HepG2 (cell line): ENCODE measurements at places on chromosomes 11 and 22.

DNA sequence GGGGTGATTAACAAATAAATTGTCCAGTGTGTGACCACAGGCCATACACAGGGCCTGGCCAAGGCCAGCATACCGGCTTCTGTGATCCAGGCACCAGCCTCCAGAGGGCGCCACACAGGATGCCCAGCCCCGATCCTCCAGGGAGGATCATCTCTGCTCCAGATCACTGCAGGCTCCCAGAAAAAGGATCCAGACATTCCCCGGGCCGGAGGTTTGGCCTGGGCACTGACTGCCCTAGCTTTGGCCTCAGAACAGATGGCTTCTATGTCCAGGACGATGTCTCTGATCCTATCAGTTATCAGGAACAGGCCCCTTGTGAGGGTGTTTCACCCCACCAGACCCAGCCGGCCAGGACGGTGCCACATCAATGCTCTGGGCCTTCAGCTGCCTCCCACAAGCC lies 74.5 kb upstream of the LMO1 start:
- peak; percentile 18 for DNase-seq

GRCh38 chr11:124514131-124514530 lies 29.3 kb downstream of the OR8B12 start:
- no peak for DNase-seq

- DNase-seq, result no peak
These were observed 233.8 kb upstream of the UBASH3B start for GRCh38 chr11:122421702-122422101.

GRCh38 chr11:27205779-27206570 lies 157.0 kb downstream of the CCDC34 start:
- no peak for DNase-seq

DNA sequence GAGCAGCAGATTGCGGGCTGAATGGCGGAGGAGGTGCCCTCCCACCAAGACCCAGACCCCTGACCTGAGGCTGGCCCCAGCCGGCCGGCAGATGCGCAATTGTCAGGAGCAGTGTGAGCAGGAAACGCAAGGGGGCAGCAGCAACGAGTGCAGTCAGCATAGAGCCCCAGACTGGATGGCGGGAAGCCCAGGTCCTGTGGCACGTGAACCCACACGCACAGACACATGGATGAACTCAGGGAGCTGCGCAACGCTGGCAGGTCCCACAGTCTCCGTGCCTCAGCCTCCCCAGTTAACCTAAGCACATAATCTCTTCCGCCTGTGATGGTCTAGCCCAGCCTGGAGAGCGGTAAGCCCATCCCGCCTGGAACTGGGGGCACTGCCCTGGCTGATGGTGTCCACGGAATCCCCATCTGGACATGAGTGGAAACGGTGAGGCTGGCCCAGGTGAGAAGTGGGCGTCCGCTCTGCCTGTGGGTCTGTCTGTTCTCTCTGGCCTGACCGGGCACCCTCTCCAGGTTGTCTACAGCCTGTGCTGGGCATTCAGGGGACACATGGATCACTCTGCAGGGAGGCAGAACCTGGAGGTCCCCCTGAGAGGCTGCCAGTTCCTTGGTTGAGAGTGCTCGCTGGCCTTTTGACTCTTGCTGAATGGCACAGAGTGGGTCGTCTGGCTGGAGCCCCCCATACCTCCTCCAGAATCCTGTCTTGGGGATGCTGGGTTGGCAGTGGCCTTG lies 626 bp upstream of the TBX10 start:
- DNase-seq, result peak; percentile 55

GRCh38 chr11:40716344-40717130 lies 742.9 kb downstream of the LRRC4C start:
- DNase-seq, result no peak

GRCh38 chr11:10051868-10052586 lies 242.0 kb downstream of the SBF2 start:
- no peak for DNase-seq

DNA sequence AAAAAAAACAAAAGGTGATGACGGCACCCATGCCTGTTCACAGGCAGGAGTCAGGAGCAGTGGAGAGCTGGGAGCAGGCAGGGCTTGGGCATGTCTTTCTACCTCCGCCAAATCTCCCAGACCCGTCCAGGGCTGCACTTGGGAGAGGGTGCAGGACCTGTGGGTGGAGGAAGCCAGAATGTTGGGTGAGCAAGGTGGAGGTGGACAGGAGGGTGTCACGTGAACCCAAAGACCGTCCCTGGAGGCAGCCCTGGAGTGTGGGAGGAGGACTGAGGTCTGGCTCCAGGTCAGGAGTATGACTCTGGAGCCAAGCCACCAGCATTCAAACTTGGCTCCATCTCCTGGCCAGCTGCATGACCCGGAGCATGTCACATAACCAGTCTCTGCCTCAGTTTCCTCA lies 26.6 kb upstream of the RELT start:
- DNase-seq, result no peak

DNA sequence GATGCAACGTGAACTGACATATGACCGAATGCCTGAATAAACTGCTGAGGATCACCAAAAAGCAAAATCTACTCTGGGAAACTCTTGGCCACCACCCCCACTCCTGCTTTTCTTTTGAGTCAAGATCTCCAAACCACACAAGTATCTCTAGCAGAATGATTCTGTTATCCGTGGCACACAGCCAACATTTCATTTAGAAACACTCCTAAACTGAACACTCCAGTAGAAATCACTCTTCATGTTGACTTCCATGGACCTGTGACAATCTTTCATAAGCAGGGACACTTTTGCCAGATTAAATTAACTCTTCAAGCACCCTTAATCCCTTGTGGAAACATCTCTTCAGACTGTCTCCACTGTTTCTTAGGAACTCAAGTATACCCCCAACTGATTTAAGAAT lies 44.4 kb downstream of the VSIG10L2 start:
- DNase-seq, result no peak

DNA sequence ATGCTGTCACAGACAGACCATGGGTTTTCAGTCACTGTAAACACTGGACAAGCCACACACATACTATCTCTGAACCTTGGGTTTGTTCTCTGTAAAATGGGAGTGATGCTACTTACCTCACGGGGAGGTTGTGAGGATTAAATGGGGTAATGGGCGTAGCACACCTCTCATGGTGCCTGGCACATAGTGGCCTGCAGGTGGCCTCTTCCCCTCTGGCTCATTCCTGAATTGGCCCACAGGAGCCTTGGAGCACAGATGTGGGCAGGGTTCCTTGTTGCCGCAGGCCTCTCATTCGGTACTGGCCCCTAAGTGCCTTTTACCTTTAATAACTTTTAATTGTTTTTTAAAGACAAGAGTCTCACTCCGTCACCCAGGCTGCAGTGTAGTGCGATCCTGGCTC lies 11.7 kb downstream of the MICAL2 start:
- DNase-seq, result peak; percentile 32

- DNase-seq, result no peak
These were observed 600 bp upstream of the RAB6A start for GRCh38 chr11:73761403-73761945.

DNA sequence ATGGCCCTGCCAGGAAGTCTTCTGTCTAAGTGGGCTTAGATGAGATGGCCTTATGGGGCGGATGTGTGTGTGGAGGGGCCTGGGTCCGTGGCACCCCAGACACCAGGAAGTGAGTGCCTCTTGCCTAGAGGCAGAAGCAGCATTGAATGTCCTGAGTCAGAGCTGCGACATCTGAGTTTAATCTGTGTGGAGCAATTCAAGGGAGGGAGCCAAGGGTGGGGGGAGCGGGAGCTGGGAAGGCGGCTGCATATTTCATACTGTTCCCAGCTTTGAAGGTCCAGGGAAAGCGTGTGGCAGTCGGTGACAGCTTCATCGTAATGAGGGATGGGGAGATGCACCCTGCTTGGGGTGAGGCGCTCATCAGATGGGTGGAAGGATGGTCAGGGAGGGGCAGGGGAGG lies 73.5 kb upstream of the THY1 start:
- no peak for DNase-seq

- DNase-seq, result no peak
These were observed 898 bp upstream of the ROBO3 start for GRCh38 chr11:124864176-124864891.

DNA sequence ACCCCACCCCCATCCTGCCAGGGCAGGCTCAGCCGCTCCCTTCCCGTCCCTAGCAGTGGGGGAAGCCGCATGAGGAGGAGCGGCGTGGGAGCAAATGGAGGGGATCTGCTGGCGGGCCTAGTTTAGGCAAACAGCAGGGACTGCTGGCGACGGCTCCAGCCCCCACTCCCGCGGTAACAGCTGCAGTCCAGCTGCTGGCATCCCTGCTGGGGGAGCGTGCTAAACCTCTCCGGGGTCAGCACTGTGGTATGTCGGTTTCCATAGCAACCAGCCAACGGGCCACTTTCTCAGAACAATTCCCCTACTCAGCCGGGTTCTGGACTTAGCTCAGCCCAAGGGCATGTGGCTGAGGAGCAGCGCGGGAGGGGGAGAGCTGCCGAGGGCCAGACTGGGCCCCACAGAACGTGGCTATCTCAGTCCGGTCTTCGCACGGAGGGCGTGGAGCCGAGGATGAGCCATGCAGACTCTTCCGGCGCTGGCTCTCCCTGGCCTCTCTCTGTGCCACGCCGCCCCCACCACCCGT lies 98.8 kb downstream of the PKNOX2 start:
- peak; percentile 69 for DNase-seq

GRCh38 chr11:113685654-113686359 lies 20.3 kb downstream of the TMPRSS5 start:
- DNase-seq, result no peak

- DNase-seq, result no peak
These were observed 97.7 kb downstream of the TEAD1 start for GRCh38 chr11:12771875-12772274.

DNA sequence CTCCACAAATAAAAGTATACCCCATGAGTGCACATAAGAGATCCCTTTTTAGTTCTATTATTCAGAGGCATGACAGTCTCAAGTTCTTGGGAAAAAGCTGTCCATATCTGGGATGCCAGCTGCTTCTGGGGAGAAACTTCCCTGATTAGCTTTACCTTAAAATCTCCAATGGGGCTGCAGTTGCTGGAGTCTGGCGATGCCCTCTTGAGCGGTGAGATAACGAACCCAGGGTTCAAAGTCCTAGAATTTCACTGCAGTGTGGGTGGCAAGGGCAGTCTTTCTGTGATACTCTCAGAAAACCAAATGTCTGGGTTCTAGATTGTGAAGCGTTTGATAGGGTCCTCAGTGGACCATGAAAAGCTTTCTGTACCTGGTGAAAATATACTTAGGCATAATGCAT lies 7.4 kb upstream of the PRR33 start:
- no peak for DNase-seq

DNA sequence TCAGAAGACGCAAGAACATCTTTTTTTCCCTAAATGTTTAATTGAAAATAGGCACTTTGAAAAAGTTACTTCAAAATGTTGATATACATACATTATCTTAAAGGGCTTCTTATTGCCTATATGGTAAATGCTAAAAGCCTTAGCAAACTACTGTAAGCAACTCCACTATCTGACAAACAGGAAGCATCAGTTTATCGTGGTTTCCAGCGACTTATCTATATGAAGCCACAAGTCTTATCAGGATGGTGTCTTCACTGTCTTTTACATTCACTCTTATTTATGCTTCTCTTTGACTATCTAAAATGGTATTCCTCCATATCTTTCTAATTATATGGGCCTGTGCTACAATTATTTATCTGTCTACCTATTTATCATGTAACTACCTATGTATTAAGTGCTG lies 2091.9 kb downstream of the LRRC4C start:
- no peak for DNase-seq

DNA sequence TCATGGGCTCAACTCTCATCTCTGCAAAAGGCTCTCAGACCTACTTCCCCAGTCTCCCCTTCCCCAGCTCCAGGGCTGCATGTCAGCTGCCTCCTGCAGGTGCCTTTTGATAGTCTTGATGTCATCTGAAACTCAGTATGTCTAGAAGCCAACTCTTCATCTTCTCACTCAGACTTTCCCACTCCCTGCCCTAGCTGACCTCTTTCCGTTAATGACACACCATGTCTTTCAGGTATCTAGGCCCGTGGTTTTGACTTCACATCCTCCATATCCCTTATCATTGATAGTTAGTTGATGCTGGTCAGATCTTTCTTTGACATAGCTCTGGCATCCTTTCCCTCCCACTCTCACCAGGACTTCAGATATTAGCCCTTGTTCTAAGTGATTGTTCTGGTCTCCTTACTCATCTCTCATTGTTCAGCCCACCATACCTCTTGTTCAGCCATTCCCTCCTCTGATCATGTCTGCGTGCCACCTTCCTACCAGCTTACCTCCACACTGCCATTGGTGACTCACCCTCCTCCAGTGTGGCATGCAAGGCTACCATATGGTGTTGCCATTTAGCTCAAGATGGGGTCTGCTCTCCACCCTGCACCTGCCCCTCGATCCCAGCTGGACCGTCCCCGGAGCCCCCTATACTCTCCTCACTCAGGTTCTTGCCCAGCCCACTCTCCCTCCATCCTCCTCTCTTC lies 18.4 kb downstream of the TTC12 start:
- DNase-seq, result no peak

DNA sequence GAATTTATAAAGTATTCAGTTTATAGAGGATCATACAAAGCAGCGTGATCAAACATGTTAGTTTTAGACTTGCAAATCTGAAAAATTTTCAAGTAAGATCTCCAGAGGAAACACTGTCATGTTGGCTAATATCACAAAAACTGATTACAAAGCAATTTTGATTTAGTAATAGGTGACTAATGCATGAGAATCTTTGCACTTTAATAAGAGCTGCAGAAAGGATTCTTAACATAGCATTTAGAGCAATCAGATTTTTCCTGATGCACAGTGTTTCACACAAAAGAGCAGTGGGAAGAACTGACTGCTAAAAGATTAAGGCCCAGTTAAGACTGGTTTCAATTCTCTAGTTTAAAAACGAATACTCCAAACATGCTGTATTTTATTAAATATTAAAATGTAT lies 321.2 kb downstream of the GUCY1A2 start:
- DNase-seq, result no peak

DNA sequence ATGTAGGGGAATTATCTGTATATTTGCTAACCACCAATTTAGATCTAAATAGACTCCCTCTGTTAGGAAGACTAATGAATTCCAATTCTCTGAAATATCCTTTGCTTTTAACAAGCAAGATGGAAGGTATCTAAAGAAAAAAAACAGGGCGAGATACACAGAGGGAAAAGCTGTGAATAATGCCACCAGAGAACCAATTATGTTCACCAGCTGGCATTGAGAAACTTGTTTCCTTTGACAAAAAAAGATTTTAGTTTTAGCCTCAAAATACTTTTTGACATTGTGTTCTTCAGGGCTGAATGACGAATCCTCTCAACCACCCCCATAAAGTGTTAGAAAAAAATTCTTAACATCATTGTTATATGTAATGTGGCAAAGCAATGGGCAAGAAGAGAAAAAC lies 19.0 kb downstream of the HTR3B start:
- DNase-seq, result no peak
